Renal cortical epithelial cell (primary cell): ENCODE measurements at places on chromosomes 5 and 9.
A peak's percentile ranks its signal among the peaks of the same experiment; 100 is the strongest.

DNA sequence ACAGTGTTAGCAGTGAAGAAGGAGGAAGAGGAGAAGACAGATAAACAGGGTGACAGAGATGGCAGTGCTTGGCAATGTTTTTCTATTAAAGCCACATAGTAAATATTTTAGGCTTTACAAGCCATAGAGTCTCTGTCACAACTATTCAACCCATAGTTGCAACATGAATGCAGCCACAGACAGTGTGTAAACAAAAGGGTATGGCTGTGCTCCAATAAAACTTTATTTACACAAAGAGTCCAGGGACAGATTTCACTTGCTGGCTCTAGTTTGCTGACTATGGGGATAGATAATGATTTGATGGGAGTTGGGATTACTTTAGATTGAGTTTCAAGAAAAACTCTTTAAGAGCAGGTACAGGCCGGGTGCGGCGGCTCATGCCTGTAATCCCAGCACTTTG lies 224.8 kb upstream of the SEMA6A start:
- no peak for DNase-seq

DNA sequence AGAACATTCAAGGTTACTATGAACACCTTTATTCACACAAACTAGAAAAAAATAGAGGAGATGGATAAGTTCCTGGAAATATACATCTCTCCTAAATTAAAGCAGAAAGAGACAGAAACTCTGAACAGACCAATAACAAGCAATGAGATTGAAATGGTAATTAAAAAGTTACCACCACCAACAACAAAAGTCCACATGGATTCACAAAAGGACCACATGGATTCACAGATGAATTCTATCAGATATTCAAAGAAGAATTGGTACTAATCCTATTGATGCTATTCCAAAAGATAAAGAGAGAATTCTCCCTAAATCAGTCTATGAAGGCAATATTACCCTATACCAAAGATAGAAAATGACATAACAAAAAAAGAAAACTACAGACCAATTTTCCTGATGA lies 518.9 kb downstream of the PRDM9 start:
- no peak for DNase-seq

DNA sequence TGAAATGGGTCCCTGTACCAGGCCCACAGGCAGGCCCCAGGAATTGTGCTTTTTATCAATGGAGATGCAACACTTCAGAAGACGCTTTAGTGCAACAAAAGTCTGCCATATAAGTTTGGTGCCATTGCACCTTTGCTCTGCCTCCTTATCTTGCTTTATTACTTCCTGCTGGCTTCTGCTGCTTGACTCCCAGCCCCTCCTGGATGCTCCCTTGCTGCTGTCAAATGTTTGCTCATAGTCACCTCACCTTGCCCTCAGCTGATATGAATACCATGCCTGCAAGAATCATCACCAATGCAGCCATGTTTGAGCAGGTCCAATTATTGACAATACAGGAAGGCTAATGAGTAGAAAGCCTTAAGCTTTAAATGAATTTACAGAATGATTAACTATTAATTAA lies 25.4 kb downstream of the MEGF10 start:
- no peak for DNase-seq

DNA sequence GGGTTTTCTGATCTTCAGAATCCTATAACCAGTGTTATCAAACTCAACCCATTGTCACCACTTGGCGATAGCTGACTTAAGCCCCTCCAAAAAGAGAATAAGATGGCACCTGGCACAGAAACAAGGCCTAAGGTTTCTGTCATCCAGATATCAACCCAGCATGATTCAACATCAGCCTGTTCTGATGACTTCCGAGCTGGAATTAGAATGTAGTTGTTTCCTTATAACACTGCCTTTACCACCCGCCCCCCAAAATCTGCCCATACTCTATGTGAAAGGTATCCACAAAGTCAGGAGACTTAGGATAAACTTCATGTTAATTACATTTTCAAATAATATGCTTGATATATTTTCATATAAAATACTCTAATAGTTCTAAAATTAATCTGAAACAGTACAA lies 5.2 kb downstream of the KLF9 start:
- no peak for DNase-seq

GRCh38 chr5:40842351-40842750 lies 1.2 kb downstream of the CARD6 start:
- DNase-seq: peak; percentile 19

DNA sequence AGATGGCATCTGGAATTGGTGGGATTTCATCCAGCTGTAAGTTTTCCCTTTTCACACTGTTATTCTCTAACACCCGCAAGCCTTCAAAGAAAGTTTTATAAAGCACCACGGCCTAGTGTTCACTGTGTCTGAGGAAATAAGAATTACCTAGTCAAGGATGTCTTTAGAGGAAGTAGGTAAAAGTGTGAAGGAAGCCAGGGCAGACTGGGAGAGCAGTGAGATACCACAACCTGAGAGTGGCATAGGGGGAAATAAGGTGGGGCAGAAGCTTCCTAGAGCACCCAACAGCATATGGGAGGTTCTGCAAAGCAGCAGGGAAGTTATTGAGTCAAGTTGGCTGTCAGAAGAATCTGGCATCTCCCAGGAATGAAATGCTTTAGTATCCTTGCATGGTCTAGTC lies 241.2 kb downstream of the CETN3 start:
- no peak for DNase-seq

DNA sequence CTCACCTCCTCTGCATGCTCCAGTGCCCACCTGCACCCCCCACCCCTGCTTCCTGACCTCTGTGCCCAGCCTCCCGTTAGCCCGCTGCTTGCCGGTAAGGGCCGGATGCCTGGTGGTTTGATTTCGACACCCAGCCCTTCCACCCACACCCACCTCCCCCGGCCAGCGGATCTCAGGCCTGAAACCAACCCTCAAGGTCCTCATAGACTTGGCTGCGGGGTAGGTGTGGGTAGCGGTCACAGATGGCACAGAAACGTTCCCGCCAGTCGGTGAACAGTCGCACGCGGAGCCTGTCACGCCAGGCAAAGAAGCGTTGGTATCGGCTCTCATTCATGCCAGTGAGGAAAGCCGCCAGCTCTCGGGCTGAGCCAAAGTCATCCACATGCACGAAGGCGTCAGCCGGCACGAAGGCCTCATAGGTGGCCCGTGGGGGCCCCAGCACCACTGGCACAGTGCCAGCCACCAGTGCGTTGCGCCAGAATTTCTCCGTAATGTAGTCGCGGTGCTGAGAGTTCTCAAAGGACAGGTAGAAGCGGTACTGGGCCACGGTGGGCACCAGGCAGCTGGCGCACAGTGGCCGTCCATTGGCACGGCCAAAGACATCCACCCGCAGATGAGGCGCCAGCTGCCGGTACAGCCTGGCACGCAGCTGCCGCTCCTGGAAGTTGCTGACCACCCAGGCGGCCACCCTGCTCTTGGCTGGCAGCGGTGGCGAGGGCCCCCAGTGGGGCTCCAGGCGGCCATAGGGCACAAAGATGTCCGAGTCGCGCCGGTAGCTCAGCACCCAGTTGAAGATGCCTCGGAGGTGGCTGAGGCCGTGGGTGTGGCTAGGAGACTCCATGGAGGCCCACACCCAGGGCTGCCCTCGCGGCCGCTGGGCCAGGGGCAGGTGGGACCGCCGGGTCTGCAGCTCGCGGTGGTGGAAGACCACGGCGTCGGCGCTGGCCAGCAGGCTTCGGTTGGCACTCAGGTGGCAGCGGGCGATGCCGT lies 1.1 kb downstream of the FUT7 start:
- DNase-seq: peak; percentile 71

DNA sequence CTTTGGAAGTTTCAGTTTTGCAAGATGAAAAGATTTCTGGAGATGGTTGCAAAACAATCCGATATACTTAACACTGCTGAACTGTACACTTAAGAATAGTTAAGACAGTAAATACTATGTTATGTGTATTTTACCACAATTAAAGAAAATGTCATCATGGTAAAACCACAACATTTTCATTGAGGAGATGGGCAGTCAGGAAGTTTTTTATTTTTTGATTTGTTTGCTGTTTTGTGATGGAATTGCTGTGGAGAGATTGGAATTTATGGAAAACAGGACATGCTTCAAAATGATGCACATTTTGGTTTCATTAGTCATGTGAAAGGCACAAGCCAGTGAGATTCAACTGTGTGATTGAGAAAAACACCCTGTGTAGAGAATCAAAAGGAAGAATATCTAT lies 90.5 kb upstream of the AGXT2 start:
- no peak for DNase-seq

- no peak for DNase-seq
Observed at GRCh38 chr5:154498591-154498990, 20.6 kb upstream of the HAND1 start.

- no peak for DNase-seq
Observed at GRCh38 chr9:93952784-93953495, 2.2 kb downstream of the BARX1 start.

GRCh38 chr5:100889896-100890295 lies 13.2 kb downstream of the ST8SIA4 start:
- no peak for DNase-seq
